Hippocampal formation (tissue), 2 donors: ENCODE measurements at places on chromosomes 1 and 21.
A peak's percentile ranks its signal among the peaks of the same experiment; 100 is the strongest.

DNA sequence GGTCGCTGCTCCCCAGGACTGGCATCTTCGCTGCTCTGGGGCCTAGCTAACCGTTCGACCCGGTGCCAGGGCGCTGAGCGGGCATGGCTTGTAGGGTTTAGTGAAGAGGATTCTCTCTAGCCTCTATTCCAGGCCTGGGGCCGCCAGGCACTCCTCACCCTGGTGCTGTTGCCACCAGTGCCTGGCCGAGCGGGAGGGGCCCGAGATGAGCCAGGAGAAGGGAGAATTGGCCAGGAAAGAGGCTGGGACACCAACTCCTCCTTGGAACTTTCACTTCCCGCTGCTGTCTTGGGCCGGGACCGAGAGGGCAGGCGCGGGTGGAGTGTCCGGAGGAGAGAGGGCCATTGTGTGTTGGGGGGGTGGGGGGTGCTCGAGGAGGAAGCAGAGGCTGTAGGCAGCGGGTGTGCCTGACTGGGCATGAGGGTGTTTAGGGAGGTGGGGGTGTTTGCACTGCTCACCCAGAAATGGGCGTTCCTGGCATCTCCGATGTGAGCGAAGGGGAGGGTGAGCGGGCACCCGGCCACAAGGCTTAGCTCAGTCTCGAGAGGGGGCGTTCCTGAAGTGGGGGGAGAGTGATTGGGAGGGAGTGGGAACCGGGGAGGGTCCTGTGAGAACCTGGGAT, 772 bp downstream of the ADAM15 start:
- DNase-seq: peak; percentile 45

GRCh38 chr21:41647806-41648561, 118.9 kb downstream of the RIPK4 start:
- no peak for DNase-seq

DNA sequence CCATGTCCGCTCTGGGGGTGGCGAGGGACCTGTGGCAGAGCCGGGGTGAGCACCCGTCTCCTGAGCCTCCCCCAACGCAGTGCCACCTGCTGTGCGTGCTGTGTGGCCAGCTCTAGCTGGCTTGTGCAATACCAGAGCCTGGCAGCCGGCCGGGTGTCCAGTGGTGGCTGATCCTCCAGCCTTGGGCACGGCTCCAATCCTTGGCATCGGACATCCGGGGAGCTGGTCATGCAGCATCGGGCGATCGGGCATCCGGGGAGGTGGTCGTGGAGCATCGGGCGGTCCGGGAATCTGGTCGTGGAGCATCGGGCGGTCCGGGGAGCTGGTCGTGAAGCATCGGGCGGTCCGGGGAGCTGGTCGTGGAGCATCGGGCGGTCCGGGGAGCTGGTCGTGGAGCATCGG, 8.1 kb downstream of the SLX9 start:
- DNase-seq: no peak

GRCh38 chr1:116847688-116848531, 61.8 kb upstream of the PTGFRN start:
- no peak for DNase-seq

GRCh38 chr21:14523234-14523633, 22.9 kb downstream of the SAMSN1 start:
- DNase-seq: no peak

GRCh38 chr1:59833022-59833421, 18.3 kb downstream of the HOOK1 start:
- DNase-seq: no peak

DNA sequence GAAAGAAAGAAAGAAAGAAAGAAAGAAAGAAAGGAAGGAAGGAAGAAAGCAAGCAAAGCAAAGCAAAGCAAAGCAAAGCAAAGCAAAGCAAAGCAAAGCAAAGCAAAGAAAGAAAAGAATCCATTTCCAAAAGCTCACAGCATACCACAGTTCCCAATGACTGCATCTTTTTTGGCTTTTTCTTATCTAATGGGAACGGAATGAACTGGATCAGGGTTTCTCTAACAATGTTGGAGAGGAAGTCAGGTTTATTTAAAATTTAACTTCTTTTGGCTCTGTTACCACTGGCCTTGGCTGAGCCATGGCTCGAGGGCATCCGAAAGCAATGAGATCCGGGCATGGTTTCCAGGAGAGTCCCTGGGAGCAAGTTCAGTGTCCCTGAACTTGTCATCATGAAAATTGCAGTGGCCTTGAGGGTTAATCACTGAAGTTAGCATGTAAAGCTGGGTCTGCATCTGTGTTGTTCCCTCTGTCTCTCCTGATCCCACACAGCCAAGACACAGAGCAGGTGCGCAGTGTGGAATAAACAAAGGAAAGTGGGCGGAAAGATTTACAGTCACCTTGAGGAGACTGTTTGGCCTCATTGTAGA, 34.6 kb upstream of the CTPS1 start:
- no peak for DNase-seq

- no peak for DNase-seq
Observed at GRCh38 chr1:24381256-24381655, 32.3 kb downstream of the STPG1 start.

- no peak for DNase-seq
Observed at GRCh38 chr1:34642679-34643078, 112.2 kb upstream of the GJB5 start.

DNA sequence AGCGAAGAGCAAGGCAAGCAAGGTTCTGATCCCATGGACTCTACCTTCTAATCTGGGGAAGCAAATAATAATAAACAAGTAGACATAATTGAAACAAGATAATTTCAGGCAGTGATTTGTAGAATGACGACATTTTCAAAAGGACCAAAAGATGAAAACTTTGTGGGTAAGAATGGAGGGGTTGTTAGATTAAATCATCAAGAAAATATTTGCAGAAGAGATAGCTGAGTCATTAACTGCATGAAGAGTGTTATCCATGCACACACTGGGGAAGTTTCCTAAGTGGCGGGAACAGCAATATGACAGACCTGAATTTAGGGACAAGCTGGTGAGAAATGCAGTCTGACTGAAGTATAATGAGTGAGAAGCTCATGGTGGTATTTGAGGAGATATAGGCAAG, 583.1 kb upstream of the RGS18 start:
- DNase-seq: no peak

DNA sequence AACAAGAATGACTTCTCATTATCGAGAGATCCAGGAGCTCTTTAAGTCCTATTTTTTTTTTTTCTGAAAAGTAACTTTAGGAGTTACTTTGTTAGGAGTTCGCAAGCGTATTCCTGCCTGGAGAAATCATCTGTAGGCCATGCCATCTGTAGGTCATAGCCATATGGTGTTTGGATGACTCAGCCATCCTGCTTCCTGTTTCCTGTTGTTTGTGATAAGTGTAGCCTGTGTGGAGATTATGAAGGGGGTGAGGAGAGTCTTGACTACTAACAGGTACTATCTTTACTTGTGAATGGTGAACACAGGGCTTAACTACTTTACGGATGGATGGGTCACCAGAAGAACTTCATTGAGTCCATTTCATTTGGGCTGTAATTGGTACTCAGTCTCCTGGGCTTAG, 327.2 kb downstream of the PTPRU start:
- DNase-seq: no peak

DNA sequence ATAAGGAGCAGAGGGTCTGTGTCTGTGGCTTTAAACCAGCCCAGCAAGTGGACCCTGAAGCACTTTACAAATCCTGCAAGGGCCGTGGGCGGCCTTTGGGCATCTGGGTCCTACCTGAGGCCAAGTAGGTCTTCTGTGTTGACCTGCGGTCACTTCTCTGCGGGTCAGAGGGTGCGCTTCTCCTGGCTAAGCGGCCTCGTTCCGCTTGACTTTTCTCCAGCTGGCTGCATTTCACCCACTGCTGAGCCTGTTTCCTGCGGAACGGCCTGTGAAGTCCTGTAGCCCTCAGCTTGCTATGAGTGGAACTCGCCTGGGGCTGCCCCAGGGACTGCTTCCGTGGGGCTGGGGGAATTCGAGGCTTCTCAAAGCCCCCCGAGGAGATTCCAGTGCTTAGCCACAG, 43.3 kb downstream of the SLC37A1 start:
- no peak for DNase-seq

DNA sequence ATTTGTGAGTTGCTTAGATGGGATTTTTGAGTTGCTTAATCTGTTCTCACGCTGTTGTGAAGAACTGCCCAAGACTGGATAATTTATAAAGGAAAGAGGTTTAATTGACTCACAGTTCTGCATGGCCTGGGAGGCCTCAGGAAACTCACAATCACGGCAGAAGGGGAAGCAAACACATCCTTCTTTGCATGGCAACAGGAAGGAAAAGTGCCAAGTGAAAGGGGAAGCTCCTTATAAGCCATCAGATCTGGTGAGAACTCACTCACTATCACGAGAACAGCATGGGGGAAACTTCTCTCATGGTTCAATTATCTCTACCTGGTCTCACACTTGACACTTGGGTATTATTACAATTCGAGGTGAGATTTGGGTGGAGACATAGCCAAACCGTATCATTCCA, 10.3 kb downstream of the CLIC6 start:
- no peak for DNase-seq

GRCh38 chr1:151975311-151976014, 18.2 kb downstream of the S100A10 start:
- no peak for DNase-seq

GRCh38 chr1:117673405-117673804, 67.6 kb downstream of the TENT5C start:
- no peak for DNase-seq
